ENCODE measurements at places on chromosomes 2 and 18.

DNA sequence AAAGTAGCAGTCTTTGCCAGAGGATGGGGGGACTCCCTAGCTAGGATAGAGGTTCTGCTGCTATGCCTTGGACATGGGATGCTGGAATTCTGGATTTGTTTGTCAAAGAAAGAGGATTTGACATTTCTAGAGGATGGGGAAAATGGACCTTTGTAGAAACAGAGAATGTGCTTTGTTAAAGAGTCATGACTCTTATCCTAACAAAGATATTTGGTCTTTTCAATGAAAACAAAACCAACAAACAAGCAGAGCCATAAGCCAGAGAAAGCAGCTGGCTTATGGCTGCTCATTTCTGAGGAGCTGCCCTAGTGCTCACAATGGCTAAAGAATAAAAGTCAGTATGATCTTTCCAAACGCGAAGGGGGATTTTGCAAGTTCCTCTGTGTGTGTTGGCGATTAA lies 40.8 kb upstream of the MAPRE2 start:
- DNase-seq, result no peak

DNA sequence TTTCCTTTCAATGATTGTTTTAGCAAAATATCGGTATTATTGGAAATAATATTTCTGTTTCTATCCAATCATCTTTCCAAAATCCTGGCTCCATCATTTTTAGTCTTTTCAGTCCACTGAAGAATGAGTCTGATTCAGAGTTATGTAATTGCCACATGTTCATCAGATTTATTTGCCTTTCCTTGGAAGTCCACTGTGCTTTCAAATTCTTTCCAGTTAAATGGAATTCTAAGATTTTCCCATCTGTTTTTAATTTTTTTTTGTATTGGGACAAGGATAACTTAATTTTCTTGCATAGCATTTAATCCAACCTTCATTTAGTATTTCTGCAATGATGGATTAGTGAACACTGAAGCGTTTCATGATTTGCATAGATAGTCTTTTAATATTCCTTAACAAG lies 521.5 kb upstream of the NRXN1 start:
- no peak for DNase-seq

GRCh38 chr18:30954262-30954661 lies 88.3 kb downstream of the DSC3 start:
- no peak for DNase-seq

DNA sequence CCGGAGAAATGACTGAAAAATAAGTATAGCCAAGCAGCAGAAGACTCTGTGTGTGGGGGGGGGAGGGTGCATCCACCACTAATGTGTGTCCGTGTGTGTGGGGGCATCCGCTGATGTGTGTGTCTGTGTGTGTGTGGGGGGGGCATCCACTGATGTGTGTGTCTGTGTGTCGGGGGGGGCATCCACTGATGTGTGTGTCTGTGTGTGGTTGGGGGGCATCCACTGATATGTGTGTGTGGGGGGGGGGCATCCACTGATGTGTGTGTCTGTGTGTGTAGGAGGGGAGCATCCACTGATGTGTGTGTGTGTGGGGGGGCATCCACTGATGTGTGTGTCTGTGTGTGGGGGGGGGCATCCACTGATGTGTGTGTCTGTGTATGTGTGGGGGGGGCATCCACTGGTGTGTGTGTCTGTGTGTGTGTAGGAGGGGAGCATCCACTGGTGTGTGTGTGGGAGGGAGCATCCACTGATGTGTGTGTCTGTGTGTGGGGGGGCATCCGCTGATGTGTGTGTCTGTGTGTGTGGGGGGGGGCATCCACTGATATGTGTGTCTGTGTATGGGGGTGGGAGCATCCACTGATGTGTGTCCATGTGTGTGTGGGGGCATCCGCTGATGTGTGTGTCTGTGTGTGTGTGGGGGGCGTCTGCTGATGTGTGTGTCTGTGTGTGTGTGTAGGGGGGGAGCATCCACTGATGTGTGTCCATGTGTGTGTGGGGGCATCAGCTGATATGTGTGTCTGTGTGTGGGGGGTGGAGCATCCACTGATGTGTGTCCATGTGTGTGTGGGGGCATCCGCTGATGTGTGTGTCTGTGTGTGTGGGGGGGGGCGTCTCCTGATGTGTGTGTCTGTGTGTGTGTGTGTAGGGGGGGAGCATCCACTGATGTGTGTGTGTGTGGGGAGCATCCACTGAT lies 125.0 kb downstream of the NFATC1 start:
- DNase-seq, result no peak

GRCh38 chr2:182444170-182444569 lies 17.3 kb upstream of the PDE1A start:
- no peak for DNase-seq
